Frontal cortex (tissue), 4 donors: ENCODE measurements at places on chromosomes 3 and 15. TPM values are rescaled to one million over a fixed set of nuclear protein-coding genes. Genes with fewer than 3 reads are reported as not detected.

GRCh38 chr3:39146083-39146501 is 7.3 kb downstream of the CSRNP1 start:
- DNase-seq = no peak

DNA sequence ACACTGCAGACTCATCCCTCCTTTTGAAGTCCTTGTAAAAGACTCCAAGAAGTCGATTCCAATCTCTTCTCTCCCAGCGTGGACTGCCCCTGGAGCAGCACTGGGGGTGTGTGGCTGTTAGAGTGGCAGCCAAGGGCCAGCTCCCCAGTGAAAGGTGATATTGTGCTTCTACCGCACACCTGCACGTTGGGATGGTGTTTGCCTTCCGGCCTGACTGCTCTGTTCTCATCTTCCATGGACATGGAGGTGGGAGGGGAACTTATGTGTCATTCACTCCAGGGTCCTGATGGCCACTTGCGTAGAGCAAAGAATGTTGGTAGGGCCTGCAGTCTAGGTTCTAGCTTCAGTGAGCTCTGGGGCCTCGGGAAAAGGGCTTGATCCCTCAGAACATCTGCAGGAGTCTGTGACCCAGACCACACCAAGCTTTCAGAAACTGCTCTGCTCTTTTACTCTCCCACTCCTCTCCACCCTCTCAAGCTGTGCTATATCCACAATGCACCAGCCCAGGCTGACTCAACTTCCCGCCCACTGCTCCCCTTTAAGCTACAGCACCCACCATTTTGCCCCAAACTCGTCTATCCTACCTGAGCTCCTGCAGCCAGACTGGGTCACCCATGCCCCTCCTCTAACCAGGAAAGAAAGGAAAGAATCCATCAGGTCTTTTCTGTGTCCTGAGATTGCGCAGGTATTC is 31.3 kb downstream of the LIPC start:
- no peak for DNase-seq

- no peak for DNase-seq
Measured at GRCh38 chr3:153927107-153927506, 194.1 kb upstream of the ARHGEF26 start.

DNA sequence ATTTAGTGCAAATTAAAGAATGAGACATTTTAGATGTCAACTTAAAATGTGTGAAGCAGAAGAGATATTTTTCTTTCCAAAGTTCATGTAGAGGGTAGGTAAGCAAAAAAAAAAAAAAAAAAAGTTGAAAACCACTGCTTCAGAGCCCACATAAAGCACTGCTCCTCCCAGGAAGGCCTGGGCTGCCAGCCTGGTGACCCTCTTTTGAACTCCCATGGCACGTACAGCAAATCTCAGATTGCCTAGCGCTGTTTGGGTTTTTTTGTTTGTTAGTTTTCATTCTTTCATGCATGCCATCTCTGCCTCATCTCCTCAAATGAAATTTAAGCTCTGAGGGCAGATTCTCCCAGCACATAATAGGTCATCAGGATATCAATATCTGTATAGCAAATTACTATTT is 120.1 kb downstream of the SRGAP3 start:
- DNase-seq = no peak

GRCh38 chr15:31275331-31276262 is 51.0 kb upstream of the KLF13 start:
- DNase-seq = peak; percentile 7

DNA sequence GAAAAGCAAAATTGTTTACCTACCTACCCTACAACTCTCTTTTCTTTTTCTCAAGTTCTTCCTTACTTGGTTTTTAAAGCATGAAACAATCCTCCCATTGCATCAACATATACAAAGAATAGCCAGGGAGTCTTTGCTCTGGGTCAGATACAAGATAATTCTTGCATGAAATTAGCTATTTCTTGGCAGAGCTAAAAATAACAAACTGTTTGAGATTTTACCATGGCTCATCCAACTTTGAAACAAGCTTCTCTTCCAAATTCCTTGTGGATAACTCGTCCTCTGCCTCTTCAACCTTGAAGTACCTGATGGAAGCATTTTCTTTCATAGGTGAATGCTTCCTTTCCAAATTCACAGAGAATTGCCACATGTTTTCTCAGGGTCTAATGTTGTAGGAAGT is 9.2 kb upstream of the CBLB start:
- DNase-seq = no peak

ST8SIA2 gene
- 56.3 TPM for total RNA-seq

CCR4 gene
- under 0.01 TPM for total RNA-seq

EIF4E3 gene
- total RNA-seq = 22.8 TPM
